CD4-positive, alpha-beta memory T cell (primary cell): ENCODE measurements at places on chromosomes 7 and 10.

DNA sequence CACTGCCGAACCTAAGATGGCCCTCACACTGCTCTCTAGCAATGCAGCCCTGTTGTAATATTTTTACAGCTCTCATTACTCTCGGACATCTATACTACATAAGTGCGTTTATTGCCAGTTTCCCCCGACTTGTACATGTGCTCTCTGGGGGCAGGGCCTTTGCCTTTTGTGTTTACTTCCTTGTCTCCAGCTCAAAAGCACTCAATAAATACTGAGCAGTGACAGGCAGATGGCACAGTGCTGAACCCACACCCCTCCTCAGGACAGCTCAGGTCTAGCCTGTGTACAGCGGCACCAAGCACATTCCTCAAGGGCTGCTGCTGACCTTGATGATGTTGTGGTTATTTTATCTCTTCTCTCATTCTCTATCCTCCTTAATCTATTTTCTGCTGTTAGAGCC, 68.0 kb upstream of the ELMO1 start:
- DNase-seq: no peak

DNA sequence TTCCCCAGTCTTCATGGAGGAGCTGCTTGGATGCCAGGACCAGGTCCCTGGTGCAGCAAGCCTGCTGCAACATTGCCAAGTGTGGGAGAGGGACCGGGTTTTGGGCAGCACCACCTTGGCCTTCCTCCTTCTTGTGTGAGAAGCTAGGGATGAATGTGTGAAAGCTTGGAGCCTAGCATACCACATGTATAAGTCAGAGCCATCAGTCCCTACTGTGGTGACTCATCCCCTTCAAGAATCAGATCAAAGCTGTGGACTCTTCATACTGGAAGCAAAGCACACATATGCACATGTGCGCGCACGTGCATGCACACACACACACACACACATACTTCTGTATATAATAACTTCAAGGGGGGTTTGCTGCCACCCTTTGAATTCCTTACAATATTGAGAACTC, 527.8 kb downstream of the LRMDA start:
- no peak for DNase-seq

DNA sequence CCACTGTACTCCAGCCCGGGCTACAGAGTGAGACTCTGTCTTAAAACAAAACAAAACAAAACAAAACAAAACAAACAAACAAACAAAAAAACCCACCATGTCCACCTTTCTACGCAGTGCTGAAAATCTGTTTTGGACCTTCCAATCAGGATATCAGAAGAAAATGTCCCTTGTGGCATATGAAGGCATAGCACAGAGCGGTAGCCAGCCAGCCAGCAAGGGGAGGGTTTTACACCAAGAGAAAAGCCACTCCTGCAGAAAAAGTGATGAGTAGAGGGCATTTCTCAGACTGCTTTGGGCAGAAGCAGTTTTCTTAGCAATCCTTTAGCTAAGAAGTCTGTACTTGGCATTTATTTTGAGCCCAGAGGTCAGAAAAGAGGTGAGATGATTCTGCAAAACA, 612.2 kb downstream of the TYW1 start:
- no peak for DNase-seq

GRCh38 chr10:43252166-43252782, 14.6 kb downstream of the RASGEF1A start:
- no peak for DNase-seq

- DNase-seq: no peak
These were observed 38.9 kb upstream of the DGKI start for GRCh38 chr7:137885678-137886077.

- no peak for DNase-seq
These were observed 152.5 kb downstream of the AKR1D1 start for GRCh38 chr7:138228769-138229168.

- no peak for DNase-seq
These were observed 49.7 kb downstream of the CDK14 start for GRCh38 chr7:90645784-90646183.

DNA sequence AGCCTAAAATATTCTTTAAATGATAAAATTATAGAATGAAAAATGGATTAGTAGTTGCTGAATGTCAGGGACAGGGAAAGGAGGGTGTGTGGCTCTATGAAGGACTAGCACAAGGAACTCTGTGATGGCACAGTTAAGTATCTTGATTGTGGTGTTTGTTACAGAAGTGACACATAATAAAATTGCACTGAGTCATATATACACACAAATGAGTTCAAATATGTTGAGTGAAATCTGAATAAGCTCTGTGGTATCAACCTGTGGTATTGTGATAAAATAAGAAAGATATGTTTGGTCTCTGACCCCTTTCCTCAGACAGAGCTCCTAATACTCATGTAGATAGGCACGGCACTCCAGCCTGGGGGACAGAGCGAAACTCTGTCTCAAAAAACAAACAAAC, 181.5 kb upstream of the TRIM24 start:
- DNase-seq: no peak

DNA sequence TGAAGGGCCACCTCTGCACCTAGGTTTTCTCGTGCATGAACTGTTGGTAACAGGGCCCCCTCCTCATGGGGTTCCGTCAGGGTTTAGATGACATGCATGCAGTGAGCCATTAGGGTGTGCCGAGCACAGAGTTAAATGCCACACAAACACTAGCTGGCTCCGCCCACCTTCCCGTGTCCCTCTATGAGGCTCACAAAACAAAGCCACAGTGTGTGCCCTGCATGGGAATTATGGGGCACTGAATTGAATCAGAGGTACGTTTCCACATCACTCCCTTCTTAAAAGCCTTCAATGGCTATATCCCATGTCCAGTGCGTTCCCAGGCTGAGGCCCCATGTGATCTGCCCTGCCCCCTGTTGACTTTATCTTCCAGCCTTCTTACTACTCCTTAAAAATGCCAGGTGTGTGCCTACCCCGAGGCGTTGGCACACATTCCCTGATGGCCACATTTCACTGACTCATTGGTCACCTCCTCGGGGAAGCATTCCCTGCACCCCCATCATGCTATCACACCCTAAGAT, 35.7 kb downstream of the GSDME start:
- DNase-seq: no peak

DNA sequence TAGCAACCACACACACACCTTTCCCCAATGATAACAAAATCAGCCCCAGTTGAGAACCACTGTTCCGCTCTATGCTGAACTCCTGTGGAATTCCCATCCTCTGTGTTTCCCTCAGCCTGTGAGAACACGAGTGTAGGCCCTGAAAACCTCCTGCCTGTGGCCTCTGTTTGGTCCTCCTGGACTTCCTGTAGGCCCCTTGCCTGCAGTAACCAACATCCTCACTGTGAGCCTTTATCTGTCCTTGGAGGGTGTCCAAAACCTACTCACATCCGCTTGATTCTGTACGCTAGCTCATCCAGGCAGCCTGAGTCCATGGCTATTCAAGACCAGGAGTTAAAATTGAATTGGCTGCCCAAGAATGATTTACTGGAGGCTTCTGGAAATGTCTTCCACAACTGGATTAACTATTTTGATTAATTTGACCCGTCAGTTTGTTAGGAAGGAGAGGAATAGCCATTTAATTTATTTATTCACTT, 149.8 kb downstream of the AKR1D1 start:
- no peak for DNase-seq

GRCh38 chr10:104100795-104101194, 15.1 kb upstream of the COL17A1 start:
- DNase-seq: no peak

DNA sequence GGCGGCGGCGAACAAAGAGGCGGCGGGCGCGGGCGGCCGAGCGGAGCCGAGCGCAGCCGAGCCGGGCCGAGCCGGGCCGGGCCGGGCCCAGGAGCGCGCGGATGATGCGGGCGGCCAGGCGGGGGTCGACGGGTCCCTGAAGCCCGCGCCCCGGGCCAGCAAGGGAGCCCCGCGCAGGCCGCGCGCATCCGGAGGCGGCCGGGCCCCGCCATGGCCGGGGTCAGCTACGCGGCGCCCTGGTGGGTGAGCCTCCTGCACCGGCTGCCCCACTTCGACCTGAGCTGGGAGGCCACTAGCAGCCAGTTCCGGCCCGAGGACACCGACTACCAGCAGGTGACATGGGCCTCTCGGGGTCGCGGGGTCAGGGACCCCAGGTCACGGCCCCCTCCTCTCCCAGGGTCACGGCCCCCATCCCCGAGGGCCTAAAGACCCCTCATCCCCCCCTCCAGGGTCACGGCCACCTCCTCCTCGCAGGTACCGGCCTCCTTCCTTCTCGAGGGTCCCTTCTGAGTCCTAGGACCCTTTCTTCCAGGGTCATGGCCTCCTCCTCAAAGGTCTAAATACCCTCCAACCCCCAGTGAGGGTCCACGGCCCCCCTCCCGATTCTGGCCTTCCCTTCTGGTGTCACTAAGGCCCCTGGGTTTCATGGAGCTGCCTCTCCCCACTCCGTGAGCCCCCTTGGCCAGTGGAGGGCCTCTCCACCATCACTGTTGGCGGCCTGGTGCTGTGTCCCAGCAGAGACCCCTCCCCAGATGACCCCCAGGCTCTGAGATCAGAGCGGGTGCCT, at the start of gene TTYH3:
Gene TTYH3 (plus strand): TSS at position 41 of the 787 bp plus-strand sequence. CDS start 170 bp downstream, at position 211.
- DNase-seq: no peak

- no peak for DNase-seq
These were observed 540 bp downstream of the SNX13 start for GRCh38 chr7:17939606-17940301.

DNA sequence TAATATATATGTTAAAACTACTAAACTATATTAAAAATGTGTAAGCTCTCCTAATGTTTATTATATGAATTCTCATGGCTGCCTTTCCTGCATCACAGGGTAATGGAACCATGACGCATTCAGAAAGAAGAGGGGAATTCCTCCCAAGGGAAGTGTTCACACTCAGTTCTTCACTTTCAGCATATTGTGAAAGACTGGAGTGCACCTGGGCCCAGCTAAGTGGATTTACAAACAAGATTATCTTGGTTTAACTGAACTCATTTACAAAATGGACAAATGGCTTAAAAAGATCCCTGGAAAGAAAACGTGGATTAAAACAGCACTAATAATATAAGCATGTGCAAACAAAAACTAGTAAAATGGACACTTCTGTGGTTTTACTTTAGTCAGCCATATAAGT, 149.8 kb downstream of the DOCK4 start:
- DNase-seq: no peak

DNA sequence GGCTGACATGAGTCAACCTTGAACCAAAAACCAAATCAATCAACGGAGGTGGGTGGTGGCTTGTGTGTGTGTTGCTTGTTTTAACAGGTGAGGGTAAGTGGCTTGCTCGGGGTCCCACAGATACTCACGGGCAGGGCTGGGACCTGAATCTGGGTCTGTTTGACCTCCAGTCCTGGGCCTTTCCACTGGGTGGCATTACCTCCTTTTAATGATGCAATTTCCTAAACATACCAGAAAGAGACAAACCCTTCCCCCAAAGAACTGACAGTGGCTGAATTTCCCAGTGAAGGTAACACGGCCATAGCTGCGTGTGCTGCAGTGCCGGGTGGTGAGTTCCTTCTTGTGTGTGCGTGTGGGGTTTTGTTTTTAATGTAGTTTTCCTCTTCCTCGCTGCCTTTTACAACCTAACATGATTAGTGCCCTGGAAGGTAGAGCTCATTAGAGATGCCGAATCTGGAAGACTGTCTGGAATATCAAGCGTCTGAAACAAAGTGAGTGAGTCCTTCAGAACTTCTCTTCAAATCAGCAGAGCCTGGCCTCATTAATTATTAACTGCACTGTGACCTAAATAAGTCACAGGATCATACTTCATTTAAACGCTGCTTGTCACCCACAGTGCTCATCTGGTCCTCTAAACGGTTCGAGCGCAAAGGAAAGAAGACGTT, 166.1 kb upstream of the TCERG1L start:
- DNase-seq: no peak

GRCh38 chr7:25512061-25512687, 283.9 kb upstream of the NPVF start:
- no peak for DNase-seq

DNA sequence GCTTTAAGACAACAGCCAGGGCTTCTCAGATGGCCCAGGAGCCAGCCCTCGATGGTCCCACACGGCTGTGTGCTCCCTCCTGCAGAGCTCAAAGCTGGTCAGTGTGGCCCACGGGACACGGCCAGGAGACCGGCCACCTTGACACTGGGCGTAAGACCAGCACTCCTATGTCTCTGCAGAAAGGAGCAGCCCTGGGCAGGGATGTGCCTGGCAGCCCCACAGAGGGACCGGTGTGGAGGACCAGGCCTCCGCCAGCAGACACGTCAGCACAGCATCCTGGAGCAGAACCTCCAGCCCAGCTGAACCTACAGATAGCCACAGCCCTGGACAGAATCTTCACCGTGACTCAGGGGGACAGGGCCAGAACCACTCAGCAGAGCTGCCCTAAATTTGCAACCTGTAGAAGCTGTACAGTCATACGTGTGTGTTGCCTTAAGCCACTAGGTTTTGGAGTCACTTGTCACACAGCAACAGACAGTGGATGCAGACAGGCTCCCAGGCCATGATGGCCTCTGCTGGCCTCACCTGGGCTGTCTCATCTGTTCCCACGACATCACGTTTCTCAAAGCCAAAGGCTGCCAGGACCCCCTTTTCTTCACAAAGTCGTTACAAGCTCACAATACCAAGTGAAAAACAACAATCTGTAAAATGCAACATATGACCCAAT, 132.4 kb downstream of the DIP2C start:
- DNase-seq: no peak

DNA sequence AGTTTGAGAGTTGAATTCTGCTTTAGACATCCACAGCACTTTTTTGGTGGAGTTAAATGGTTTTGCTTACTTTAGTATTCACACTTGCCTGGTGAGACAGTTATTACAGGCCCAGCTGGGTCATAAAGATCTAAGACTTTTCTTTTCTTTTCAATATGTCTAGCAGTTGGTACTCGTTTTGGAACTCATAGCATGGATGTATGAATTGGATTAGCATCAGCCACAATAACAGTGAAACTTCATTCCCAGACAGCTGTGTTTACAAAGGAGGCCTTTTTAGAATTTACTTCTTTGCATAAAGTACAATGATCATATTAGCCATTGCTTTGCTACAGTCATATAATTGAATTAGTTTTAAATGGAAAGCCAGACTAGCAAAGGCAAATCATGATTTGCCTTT, 168.4 kb upstream of the DKK1 start:
- no peak for DNase-seq

DNA sequence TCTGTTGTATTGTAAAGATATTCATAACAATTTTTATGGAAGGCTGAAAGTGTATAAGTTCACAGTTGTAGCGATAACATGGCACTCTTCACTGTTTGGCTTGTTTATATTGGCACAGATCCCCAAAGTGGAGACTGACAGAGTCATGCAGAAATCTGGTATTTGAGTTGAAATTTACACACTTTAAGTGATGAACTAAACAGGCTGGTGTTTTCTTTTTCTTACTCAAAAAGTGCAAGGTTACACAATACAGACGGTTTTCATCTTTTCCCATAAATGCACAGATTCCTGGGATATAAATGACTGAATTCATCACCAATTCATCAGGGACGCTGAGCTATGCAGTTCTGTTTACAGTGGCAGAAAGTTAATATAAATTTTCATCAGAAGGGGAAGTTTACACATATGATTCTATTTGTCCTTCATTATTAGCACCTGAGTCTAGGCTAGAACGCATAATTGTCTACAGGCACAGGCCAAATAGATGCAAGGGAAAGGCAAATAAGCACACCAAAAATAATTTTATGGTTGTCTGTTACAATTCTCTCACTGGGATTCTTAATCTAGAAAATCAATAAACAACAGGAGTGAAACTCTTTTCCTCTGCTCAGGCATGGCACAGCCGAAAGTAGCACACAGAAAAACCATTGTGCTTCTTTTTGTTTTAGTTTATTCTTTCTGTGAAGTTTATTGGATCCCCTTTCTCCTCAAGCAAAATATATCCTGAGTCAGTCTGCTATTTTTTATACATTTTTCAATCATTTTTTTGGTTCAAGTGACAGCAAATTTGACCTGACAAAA, 88.0 kb downstream of the FOXP2 start:
- DNase-seq: no peak
